ENCODE measurements at places on chromosomes 3 and 15.

GRCh38 chr15:100665570-100665969 lies 63.2 kb downstream of the ASB7 start:
- no peak for DNase-seq

GRCh38 chr3:122916580-122916979 lies 111.0 kb downstream of the SEMA5B start:
- DNase-seq = no peak

DNA sequence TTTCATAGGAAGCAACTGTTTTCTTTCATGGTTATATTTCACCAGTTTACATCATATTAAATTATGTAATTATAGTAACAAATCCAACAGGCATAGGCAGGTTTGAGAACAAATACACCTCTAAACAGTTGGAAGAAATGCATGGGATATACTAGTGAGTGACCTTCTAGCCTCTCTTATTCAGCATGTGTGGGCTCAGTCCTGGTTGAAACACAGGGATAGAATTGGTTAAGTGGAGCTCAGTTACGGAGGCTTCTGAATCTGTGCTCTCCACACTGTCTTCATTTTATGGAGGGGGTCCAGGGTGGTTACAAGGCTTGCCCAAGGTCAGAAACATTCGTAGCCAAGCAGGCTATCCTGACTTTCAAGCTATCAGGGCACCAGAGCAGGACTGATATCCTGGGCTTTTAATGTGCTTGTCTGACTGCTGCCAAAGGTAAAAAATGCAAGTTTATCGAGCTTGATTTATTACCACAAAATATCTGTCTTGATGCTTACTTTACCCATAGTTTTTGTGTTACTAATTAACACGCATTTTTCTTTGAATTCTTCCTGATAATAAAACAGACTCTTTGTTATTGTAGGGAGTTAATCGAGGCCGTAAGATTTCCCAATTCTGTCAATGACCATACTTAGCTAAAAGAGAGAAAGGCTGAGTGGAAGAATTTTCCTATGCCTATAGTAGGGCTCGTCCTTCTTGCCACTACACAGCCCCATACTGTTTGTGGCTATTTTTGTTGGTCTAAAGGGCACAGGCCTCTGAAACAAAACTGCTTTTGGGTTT lies 89.6 kb downstream of the FILIP1L start:
- no peak for DNase-seq

DNA sequence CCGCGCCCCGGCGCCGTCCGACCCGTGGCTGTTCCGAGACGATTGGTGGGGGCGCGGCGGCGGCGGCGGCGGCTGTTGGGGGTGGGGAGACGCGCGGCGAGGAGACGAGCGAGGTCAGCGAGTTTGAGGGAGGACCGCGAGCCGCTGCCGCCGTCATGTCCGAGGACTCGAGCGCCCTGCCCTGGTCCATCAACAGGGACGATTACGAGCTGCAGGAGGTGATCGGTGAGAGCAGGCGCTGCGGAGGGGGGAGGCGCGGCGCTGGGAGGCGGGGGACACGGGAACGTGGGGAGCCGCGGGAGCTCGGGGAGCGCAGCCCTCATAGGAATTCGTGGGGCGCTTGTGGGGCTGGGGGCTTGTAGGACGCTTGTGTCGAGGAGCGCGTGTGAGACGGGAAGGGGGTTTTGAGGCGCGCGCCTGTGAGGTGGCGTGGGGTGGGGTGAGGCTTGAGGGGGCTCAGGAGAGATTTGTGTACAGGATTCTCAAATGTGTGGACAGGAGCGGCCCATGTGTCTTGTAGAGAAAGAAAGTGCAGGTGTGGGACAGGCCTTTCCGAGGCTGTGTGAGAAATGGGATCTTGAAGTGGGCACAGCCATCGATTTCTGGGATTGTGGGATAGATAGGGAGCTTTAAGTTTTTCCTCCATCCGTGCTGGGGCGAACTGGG lies 518 bp downstream of the OXSR1 start:
- DNase-seq = no peak

DNA sequence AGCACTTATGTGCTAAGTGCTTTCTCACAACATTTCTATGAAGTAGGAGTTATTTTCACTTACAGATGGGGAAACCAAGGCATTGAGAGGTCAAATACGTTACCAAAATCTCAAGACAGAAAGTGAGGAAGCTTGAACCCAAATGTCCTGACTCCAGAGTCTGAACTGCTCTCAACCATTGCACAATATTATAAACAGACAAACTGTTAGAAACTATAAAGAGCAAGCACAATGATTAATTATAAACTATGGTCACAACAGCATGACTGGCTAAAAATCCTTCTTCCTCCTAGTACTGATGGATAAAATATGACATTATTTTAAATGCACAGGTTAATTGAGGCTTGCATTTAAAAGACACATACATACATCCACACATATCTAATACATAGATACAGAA lies 77.9 kb upstream of the ASB14 start:
- no peak for DNase-seq

DNA sequence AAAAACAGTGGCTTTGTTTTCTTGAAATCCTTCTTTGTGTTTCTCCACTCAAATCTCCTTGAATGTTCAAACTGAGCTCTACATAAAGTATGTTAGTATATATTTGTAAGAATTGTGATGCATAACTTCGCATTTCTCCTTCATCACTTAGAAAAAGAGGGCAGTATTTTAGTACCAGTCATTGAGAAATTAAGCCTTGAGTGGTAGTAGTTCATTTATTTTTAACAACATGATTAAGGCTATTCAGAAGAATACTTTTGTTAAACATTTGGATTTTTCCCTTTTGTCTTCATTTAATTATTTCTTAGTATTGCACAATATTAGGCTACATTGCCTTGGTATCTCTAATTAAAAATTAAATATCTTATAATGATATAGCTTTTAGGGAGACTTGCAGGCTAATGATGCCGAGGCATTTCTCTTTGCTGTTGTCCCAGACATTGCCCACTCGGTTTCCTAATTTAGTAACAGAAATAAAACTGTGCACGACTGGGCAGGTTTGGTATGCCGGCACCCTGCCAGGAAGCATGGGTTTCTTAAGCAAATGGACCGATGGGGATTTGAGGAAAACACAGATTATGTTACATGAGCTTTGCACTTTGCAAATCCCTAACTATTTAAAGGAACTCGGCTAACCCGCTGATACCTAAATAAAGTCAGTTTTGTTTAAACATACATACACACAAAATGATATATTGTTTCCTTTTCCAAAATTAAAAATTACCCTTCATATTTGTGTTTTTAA lies 54.7 kb downstream of the LRRC28 start:
- DNase-seq = no peak

- no peak for DNase-seq
Observed at GRCh38 chr15:45790325-45790943, 155.6 kb downstream of the SQOR start.

GRCh38 chr3:30199096-30199759 lies 407.2 kb upstream of the TGFBR2 start:
- DNase-seq = peak; percentile 55

GRCh38 chr15:73885954-73886700 lies 12.8 kb downstream of the TBC1D21 start:
- no peak for DNase-seq

DNA sequence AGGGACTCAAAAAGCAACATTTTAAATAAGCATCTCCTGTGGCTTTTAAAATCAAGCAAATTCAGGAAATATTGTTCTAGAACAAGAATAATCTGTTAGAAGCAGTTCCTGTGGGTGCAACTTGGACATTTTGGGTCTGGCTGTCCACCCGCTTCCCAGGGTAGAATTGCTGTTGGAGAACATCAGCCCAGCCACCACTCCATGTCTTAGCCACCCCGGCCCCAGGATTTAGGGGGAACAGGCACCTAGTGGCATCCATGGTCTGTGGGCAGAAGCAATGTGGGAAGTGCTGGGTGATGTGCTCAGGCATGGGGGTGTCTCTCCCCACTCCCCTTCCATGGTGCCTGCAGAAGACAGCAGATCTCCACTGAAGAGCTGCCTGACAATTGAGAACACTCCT lies 162.6 kb downstream of the KLF13 start:
- no peak for DNase-seq

- DNase-seq = no peak
Observed at GRCh38 chr15:89487791-89488190, 8.6 kb downstream of the RHCG start.

DNA sequence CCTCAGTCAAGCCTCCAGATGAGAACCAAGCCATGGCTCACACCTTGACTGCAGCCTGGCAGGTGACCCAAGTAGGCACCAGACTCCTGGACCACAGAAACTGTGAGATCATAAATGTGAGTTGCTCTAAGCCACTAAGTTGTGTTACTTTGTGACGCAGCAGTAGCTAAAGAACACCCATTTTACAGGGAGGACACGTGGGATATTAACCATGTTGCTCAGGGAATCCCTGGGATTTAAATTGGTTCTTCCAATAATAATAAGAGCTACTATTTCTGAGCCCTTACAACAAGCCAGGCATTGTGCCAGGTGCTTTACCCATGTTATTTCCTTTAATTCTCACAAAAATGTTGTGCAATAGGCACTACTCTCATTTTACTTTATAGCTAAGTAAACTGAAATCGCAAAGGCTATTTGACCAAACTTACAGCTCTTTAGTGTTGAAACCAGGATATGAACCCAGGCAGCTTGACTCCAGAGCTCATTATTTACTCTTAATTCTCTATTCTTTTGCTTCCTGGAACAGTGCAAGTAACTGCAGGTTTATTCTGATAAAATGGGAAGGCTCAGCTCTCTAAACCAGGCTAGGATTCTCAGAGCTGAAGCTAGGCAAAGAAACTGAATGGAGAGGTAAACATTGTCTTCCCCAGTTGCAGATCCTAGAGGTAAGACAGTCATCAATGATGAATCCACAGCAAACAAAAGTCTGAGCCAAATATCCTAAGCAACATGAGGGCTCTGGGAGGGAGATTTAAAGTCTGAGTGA lies 294.4 kb downstream of the KBTBD8 start:
- no peak for DNase-seq

DNA sequence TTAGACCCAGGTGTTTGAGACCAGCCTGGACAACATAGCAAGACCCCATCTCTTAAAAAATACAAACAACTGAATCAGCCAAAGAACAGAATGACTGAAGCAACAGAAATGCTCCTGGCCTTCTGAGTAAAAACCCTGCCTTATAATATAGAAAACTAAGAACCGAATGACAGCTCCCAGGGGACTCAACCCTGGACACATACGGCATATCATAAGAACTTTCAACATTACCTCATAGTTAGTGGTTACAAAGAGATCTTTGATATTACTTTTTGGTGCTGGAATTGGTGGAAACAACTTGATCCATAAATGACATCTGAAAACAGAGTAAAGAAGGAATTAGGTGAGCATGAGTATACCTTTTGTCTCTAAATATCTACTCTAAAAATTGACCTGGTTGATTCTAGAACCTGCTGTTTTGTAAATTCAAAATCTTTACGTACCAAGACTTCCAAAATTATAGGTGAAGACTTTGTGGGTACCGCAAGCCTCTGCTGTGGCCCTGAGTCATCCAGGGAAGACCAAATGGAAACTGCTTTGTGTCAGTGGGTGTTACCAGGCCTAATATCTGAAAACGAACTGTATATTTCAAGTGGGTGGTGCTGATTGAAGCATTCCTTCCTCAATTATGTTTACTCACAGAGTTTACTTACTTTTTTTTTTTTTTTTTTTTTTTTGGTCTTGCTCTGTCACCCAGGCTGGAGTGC lies 35.5 kb downstream of the IL5RA start:
- no peak for DNase-seq

- no peak for DNase-seq
Observed at GRCh38 chr3:21673393-21673792, 77.6 kb downstream of the ZNF385D start.

GRCh38 chr15:56813995-56814394 lies 80.7 kb upstream of the ZNF280D start:
- no peak for DNase-seq

GRCh38 chr3:4995500-4996053 lies 16.3 kb downstream of the BHLHE40 start:
- no peak for DNase-seq

GRCh38 chr3:179430277-179430870 lies 20.9 kb downstream of the GNB4 start:
- DNase-seq = no peak

GRCh38 chr15:92232317-92232716 lies 161.4 kb upstream of the ST8SIA2 start:
- no peak for DNase-seq

DNA sequence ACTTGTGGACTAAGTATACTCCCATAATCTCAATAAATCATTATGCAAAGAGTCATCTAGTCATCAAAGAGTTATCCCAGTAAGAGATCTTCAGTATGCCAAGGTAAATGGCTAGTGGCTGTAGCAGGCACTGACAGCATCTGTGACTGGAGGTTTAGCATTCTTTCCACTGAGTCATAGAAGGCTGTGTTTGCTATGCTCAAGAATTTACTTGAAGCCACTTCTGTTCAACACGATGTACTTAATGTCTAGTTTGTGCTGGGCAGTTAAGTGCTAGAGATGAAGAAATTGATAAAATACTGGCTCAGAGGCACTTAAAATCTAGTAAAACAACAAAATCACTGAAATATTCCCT lies 13.0 kb downstream of the ZBED2 start:
- no peak for DNase-seq

- DNase-seq = no peak
Observed at GRCh38 chr3:104735691-104736090, 631.0 kb upstream of the ALCAM start.

DNA sequence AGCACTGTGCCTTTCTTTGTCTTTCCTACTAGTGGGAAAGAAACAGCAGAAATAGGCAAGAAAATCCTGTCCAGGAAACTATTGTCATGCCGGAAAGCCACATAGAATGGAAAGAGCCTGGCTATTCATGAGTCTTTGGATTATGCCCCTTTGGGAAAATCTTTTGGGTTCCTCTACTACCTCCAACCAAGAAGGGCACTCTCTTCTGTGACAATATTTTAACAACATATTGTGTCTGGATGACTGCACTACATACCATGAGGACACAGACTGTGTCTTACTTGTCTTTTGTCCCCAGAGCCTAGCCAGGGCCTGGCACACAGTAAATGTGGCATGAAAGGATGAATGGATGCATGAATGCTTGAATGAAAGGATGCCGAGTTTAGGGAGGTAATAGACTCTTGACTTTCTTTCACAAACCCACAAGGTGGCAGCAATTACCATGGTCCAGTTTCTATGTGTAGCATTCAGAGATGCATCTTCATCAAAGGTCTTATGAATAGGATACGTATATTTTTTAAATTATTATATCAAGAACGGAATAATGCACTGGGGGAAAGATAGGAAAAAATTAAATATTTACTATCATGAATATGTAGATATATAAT lies 30.3 kb downstream of the ARL14 start:
- DNase-seq = no peak

GRCh38 chr15:100042558-100042957 lies 299.2 kb downstream of the ADAMTS17 start:
- DNase-seq = no peak

- no peak for DNase-seq
Observed at GRCh38 chr15:34264076-34264475, 39.3 kb downstream of the EMC4 start.

DNA sequence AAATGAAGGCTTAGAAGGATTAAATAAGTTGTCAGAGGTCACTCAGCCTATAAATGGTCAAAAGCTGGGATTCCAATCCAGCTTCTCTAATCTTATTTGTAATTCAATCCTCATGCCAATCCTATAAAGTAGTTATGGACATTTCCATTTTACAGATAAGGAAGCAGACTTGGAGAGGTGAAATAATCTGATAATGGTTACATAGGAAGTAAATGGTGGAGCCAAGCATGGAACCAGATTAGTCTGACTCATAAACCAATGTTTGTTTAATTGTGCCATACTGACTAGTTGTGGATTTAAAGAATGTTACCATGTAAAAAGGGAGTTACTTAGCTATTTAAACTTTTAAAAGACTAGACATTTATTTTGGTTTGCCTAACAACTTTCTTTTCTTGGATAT lies 59.7 kb downstream of the KCNAB1 start:
- no peak for DNase-seq
